ENCODE measurements at places on chromosomes 6 and 20.

DNA sequence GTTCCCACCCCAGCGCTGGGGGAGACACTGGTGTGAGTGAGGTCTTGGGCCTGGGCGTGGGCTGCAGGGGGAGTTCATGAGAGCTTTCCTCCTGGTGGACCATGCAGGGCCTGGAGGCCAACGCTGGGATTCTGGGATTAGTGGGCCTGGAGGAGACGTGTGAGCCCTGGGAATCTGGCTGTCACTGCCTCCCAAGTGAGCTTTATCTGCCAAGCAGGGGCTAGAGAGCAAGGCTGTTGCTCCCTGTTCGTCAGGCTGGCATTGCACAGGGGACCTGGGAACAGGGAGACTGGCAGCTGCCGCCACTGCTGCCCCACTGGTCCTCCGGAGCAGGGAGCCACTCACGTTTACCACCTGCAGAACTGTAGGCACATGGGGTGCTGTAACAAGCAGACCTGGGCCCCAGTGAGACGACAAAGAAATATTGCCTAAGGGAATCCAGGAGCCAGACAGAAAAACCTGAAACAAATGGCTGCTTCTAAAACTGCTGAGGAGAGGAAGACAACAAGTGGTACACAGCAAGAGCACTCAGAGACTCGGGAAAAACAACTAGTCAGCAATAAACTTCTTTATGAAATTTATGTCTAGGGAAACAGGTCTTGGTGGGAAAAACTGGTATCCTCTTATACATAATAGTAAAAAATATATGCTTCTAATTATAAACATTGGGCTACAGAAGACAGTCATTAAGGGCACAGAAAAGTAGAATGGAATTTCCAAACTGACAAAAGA is 45.2 kb downstream of the PPP1R3G start:
- no peak for DNase-seq

DNA sequence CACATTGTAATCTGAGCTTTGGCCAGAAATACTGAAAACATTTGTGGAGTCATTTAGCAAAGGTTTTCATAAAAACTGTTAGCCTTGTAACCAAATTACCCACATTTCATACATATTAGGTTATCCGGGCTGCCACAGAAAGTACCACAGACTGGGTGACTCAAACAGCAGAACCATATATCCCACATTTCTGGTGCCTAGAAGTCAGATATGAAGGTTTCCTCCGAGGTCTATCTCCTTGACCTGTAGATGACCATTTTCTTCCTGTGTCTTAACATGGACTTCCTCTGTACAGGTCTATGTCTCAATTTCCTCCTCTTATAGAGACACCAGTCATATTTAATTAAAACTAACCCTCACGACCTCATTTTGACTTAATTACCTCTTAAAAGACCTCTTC is 49.5 kb upstream of the SMIM28 start:
- no peak for DNase-seq

DNA sequence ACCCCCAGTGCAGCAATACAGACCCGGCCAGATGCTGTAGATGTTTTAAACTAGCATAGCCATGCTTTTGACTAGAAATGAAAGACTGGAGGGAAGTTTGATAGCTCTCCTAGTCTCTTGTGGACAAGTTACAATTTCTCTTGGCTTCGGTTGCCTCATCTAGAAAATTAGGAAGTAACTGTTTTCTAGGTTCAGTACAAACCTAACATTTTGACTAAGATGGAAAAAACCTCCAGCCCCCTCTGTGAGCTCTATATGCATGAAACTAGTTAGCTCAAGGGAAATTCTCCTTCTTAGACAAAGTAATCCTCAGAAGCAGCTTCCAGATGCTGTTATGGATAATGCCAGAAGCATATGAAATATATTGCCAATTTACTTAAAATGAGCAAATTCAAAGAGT is 86.6 kb downstream of the RNF144B start:
- DNase-seq, result no peak

GRCh38 chr20:16828666-16829305 is 80.6 kb downstream of the OTOR start:
- DNase-seq, result no peak

- no peak for DNase-seq
These were observed 385.5 kb downstream of the TENT5A start for GRCh38 chr6:81366972-81367371.

GRCh38 chr6:160131636-160132296 is 10.2 kb downstream of the SLC22A1 start:
- no peak for DNase-seq

GRCh38 chr6:14671261-14671681 is 553.7 kb downstream of the CD83 start:
- DNase-seq, result no peak

DNA sequence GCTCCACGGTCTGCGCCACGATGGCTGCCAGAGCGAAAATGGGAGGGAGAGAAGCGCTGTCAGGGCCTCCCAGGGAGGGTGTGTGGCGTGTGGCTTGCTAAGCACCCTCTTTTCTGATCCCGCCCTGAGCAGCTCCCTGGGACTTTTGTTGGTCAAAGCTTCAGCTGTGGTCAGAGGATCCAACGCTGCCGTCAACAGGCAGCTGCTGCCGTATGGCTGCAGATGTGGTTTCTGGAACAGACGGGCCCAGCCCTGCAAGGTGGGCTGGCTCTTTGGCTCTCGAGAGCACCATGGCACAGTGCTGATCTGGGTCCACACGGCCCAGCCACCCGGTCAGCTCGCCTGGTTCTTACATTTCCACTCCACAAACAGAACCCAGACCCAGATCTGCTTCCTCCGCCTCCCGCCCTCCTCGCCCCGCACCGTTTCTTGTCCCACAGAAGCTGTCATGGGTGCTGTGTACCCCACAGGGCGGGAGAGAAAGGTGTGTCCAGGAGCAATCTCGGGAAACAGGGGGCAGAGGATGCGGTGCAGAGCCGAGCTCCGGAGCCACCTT is 86.0 kb upstream of the BHLHE23 start:
- no peak for DNase-seq

DNA sequence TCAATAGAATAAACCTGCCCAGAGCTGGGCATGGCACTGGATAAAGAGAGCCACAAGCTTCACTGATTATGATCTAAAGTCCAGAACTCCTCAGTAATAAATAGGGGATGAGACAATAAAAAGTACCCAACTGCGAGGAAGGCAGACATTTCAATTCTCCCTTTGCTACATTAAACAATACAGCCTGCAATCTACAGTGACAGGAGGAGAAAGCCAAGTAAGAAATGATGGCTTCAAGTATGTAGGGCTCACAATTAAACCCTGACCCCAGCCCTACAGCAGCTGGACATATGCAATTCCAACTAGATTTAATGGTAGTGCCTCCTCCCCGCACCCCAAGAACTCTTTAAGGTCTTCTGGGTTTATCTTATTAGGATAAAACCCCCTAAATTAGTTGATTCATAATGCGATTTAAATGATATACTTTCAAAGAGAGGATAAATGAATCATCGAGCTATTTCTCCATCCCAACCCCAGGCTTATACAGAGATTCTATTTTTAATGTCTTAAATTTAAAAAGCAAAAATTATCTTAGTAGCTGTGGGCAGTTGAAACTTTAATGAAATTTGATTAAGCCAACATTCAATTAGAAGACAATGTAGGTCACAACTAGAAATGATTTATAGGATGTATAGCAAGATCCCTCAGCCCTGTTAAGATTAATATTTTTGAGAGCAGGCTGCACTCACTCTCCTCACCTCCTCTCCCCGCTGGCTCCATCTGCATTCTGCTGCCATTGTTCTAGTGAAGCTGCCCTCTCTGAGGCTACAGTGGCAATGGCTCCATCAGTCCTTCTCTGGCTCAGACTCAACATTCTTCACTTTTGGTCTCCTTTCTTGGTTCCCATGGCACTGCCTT is 57.1 kb downstream of the OGFRL1 start:
- no peak for DNase-seq

DNA sequence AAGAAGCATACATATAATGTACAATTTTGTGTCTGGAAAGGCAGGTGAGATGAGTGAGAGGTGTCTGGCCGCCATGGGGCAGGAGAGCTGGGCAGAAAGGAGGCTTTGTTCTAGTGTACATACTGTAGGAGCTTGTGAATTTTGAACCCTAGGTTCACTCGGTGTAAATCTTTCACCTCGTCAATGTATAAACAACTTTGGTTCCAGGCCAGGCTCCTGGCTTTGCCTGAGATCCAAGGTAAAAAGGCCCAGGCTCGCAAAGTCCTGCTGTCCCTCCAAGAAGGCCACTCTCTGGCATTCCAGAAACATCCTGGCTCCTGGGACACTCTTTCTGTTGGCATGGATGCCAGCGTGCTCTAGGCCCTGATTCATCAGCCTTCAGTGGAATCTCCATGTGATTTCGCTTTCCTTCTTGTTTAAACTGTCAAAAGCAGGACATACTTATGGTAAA is 7.1 kb upstream of the SLC22A7 start:
- no peak for DNase-seq

DNA sequence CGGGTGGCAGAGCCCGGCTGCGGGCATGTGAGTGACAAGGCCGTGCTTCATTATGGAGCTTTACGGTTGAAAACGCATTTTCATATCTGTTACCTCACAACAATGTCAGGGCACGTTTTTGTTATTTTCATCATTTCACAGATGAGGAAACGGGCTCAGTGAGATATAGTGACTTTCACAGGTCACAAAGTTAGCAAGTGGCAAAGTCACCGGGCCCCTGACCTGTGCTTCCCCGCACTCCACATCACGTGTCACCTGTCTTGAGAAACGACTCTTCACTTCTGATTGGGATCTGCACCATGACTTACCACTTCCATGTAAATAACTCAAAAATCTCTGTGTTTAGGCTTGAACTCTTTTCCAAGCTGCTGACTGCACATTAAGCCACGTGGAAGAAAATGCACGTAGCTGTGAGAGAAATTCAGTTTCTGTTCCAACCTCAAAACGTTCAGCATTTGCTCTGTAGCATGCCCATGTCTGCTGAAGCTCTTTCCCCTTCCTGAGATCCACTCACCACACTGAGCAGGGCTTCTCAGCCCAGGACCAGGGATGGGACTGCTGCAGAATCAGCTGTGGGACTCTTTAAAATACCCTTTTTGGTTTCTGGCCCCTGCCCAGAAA is 107.2 kb downstream of the ARMC2 start:
- no peak for DNase-seq

GRCh38 chr6:142300302-142300701 is 1.5 kb upstream of the ADGRG6 start:
- no peak for DNase-seq

- DNase-seq, result no peak
These were observed 63.7 kb downstream of the HIVEP2 start for GRCh38 chr6:142881290-142881689.

DNA sequence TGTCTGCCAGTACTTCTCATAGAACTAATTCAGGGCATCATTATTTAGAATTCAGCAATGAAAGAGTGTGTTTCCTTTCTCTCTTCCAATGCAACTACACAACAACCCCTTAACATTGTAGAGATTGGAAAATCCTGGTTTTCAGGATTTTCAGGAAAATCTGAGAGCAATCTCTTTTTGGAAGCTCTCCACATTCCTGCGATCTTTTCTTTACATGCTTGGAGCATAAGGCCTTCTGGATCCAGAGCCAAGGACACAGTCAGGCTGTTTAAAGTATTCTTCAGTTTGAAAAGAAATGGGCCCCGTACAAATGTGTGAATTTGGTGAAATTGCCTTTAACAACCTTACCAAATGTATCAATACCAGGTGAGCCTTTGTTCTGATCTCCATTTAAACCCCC is 469.7 kb downstream of the PKHD1 start:
- no peak for DNase-seq

- no peak for DNase-seq
These were observed 115.9 kb downstream of the FYN start for GRCh38 chr6:111757342-111757741.

- DNase-seq, result no peak
These were observed 4.0 kb upstream of the GNRH2 start for GRCh38 chr20:3039426-3039825.

DNA sequence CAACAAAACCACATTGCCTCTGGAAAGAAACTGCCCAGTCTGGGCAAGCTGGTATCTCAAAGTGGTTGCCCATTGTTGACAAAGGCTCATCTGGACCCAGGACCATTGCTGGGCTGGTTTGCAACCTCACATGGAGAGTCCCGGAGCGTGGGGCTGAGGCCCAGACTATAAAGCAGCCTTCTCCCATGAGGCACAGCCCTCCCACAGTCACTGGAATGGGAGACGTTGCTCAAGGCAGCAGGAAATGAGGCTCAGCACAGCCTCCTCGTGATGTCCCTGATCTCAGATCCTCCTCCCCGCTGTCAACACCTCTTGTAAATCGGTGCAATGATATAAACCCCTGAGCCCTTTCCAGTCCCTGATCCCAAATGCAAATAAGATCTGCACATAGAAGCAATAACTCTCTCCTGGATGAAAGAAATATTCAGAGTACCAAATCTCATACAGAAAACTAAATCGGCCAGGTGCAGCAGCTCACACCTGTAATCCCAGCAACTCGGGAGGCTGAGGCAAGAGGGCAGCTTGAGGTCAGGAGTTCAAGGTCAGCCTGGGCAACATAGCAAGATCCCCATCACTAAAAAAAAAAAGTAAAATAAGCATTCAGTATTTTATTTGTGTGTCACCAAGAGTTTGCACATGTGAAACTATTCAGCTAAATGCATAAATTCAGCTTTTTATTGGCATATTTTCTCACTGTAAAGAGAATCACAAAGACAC is 103.0 kb upstream of the RREB1 start:
- no peak for DNase-seq

DNA sequence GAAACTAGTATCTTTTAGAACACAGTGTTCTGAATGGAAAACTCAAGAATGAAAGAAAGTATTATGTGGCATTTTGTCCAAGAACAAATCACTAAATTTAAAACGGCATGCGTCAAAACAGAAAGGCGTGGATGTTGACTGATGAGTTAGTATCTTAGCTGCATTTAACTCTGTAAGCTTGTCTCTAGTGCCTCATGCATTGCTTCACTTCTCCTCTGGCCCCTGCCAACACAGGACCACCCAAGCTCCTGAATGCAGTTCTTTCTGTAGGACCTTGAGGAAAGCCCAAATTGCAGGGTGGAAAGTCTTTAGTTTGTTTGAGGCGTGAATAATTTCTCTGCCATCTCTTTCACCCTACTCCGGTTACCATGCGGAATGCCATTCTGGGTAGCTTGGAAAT is 632.2 kb downstream of the COL12A1 start:
- no peak for DNase-seq

- no peak for DNase-seq
These were observed 622.8 kb upstream of the NRSN1 start for GRCh38 chr6:23503173-23503572.

- no peak for DNase-seq
These were observed 7.6 kb downstream of the BTN2A2 start for GRCh38 chr6:26390531-26390930.

GRCh38 chr6:149881066-149881766 is 16.7 kb downstream of the RAET1E start:
- no peak for DNase-seq

GRCh38 chr6:130980310-130981032 is 82.6 kb downstream of the EPB41L2 start:
- no peak for DNase-seq

- DNase-seq, result no peak
These were observed 536 bp downstream of the ZFP57 start for GRCh38 chr6:29680416-29680815.

GRCh38 chr6:26030716-26031115 is 56.5 kb upstream of the HFE start:
- DNase-seq, result no peak
